ENCODE measurements at places on chromosomes 3 and 15. TPM values are rescaled to one million over a fixed set of nuclear protein-coding genes. Genes with fewer than 3 reads are reported as not detected.

ISLR2 gene
- total RNA-seq: 0.69 TPM

TNFAIP8L3 gene
- total RNA-seq: 21.7 TPM

DNA sequence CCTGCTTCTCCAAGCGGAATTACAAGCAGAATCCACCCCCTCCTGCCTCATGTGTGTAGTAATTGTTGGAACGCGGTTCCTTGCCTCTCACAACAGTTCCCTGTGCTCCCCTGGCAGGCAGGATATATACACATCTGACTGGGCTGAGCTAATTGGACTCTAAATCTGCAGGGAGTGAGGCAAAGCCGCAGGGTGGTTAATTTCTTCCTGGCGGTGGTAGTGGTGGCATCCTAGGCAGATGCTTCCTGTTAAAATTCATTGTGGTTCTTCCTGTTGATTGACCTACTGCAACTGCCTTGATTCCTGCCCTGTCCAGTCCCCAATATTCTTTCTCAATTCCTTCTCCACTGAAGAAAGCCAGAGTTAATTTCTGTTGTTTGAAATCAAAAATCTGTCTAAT lies 202.9 kb upstream of the PROK2 start:
- no peak for DNase-seq

DNA sequence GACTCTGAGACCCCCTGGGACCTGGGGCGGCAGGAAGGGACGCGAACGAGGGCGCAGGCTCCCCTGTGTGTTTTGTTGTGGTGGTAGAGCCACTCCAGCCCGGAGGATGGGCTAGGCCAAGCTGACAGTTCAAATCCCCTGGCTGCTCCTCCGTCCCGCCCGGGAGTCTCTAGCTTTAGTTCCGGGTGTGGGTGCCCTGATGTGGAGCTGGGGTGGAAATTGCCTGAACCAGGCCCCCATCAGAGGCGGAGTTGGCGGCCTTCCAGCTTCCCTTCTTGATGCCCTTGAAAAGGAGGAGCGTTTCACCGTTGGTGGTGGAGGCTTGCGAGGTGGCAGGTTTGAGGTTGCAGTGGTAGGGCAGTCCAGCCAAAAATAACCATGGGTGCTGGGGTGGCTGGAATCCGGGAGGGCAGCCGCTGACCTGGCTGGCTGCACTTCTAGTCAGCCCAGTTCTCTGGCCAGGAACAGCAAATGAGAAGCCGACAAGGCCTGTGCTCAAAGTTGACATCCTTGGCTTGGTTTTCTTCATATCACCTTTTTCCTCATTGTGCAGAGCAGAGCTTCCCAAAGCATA lies 817 bp downstream of the CLK3 start:
- peak; percentile 64 for DNase-seq

DNA sequence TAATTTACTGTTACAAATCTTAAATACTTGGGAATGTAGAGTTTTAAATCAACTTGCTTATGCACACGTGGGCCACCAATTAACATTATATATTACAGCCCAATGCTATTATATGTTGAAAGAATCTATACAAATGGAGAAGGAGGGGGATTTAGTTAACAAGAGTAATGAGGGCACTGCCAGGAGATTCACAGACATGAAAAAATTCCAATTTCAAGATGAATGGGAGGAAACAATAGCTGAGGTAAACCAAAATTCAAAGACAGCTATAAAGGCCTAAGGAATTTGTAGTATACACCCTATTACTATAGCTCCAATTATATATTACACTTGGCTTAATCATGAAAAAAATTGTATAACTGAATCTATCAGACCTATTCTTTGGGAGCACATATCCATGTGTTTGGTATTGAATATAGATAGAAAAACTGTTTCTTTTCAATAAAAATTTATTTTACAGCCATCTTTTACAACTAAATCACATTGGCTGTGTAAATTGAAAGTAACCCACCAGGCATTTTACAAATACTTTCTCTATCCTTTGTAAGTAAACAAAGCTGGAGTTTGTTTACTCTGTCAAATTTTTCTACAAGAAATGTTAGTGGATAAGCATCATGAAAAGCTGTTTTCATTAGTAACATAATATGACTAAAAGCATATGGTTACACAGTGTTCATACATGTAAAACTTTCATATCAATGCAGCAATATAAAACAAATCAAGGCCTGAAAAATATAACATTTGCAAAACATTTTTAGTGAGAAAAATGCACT lies 1045.8 kb downstream of the ROBO1 start:
- DNase-seq: no peak

DCLK3 gene
- 0.09 TPM for total RNA-seq

DPH6 gene
- 12.5 TPM for total RNA-seq

DNA sequence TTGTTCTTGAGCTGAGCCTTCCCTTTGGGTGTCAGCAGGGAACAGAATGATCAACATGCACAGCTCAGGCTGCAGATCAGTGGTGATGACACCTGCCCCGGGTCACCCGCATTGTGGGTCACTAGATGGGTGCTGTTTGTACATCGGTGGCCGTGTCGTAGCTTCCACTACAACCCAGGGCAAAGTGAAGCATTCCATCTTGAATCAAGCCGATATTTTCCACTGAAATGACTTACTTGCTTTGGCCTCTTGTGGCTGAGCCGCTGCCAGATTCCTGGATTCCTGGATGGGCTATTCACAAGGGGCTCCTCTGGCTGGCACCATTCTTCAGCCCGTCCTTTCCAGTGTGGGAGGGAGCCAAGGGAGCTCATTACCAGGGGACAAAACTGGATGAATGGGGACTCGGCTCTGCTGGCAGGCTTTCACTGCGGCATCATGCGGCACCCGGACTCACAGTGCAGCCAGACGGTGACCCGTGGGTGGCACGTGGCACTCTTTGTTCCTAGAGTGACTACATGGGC lies 65.6 kb downstream of the SLCO3A1 start:
- DNase-seq: no peak

DNA sequence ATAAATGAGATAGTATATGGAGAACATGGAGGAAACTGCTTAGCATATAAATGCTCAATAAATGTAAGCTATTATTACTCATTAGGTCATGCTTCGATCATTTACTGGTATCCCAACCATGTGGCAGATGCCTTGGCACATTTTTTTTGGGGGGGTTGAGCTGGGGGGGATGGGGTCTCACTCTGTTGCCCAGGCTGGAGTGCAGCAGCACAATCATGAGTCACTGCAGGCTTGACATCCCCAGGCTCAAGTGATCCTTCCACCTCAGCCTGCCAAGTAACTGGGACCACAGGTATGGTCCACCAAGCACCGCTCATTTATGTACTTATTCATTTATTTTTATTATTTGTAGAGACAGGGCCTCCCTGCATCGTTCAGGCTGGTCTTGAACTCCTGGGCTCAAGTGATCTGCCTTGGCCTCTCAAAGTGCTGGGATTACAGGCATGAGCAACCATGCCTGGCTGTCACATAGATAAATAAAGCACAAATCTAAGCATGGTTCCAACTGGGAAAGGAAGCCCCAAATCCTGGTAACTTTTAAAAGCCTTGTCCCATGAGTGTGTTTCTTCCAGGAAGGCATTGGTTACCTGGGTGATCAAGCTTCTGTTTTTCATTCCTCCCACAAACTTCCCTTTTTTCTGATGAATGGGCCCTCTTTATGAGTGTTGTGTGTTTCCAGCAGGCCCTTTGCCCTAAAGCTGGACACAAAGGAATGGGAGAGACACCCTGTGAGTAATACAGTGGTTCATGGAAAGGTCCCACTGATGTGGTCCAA lies 147.4 kb upstream of the UMPS start:
- DNase-seq: no peak

ZNF660 gene
- total RNA-seq: 1.6 TPM

GRCh38 chr15:85412956-85413854 lies 32.8 kb downstream of the AKAP13 start:
- no peak for DNase-seq

DNA sequence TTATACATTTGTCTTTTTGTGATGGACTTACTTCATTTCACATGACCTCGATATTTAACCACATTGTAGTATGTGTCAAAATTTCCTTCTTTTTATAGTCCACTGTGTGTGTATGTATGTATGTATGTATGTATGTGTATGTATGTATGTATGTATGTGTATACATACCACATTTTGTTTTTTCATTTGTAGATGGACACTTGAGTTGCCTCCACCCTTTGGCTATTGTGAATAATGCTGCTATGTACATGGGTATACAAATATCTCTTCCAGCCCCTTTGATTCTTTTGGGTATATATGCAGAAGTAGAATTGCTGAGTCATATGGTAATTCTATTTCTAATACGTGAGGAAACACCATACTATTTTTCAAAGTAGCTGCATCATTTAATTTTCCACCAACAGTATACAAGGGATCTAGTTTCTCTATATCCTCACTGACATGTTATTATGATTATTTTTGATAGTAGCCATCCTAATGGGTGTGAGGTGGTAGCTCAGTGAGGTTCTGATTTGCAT lies 228.2 kb downstream of the OPA1 start:
- DNase-seq: no peak

GRCh38 chr3:169189486-169189885 lies 474.0 kb downstream of the MECOM start:
- no peak for DNase-seq
